ENCODE measurements at places on chromosomes 2 and 18. TPM values are rescaled to one million over a fixed set of nuclear protein-coding genes. Genes with fewer than 3 reads are reported as not detected.

DNA sequence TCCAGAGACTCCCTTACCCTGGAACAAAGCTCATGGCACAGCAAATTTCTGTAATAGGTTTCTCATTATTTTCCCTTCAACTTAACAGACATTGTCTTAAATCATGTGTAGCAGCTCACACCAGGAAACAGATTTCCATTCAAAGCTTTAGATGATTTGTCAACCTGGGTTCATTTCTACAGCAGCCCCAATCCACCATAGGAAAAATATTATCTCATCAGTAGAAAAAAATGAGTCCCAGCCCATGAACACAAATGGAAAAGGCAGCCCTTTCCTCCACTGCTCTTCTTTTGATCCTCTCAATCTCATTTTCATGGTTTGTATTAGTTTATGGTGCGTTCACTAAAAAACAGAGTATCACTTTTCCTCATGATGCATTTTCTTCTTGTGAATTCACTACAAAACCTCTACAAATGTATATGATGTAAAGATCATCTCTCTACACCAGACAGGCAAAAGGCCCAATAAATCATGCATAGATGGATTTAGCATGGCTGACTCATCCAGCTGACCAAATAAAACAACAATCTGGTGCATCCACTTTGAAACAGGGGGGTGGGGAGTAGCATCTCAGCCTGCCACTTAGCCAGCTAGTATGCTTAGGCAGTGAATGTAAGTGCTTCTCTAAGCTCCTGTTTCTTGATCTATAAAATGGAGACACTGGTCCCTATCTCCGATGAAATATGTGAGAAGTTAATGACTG lies 78.6 kb downstream of the SATB2 start:
- no peak for DNase-seq

DNA sequence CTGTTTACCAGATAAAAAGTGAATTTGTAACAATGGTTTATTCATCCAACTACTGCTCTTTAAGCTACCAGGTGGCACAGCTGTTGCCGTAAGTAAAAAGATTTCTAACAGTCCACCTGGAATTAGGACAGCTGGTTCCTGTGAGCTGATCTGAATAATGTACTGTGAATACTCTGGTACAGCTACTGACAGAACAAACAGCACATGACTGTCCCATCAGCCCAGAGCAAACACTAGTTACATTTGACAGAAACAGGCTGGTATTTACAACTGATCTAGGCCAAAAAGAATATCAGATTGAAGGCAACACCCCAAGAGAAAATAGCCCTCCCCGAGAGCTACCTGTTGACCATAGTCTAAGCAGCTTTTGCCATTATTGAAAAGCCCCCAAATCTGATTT lies 840.4 kb downstream of the CPS1 start:
- DNase-seq: no peak

GRCh38 chr2:212076456-212076855 lies 462.1 kb downstream of the ERBB4 start:
- DNase-seq: no peak

DNA sequence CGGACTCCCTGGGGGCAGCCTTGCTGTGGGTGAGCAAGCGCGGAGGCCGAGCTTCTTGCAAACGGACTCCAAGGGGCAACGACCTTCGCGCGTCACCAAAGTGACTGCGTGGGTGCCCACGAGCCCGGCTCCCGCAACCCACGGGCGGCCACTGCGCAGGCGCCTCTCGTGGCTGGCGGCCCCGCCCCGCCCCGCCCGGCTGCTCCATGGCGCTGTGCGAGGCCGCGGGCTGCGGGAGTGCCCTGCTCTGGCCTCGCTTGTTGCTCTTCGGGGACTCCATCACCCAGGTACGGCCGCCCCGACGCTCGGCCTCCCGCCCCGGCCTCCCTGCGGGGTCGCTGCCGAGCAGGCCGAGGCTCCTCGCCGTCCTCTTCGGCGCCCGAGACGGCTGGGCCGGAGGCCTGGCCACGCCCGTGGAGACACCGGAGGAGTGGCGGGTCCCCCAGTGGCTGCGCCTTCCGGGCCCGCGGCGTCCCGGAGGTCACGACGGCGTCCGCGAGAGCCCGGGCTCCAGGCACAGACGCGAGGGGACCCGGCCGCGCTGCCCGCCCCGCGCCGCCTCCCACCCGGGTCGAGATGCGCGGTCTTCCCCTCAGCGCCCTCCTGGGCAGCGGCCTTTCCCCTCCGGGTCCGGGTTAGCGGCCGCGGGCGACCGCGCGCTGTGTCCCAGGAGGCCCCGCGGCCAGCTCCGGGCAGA lies at the start of gene IAH1:
TSS of gene IAH1 (plus strand) at position 191 of the 697 bp plus-strand sequence. CDS start at position 207, 16 bp downstream.
- peak; percentile 54 for DNase-seq

GRCh38 chr2:156687715-156688114 lies 251.5 kb downstream of the GPD2 start:
- no peak for DNase-seq

The RFTN2 gene
- polyA plus RNA-seq: 2.1 TPM

The MOB1A gene
- polyA plus RNA-seq: 36.2 TPM

DNA sequence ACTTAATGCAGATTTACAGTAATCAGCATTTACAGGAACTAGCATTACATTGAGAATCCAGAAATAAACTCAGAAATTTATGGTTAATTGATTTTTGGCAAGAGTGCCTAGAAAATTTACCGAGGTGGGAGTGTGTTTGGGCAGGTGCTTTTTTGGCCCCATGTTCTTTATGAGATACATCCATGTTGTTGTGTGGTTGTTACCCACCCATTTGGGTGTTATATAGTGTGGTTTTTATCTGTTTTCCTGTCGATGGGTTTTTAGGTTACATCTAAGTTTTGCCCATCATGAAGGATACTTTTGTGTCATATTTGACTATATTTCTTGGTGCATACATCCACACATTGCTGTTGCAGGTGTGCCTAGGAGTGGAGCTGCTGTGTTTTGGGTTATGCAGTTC lies 82.0 kb downstream of the ATP9B start:
- DNase-seq: no peak

The NYAP2 gene
- not detected for polyA plus RNA-seq

GRCh38 chr2:15974565-15975260 lies 34.4 kb downstream of the MYCN start:
- DNase-seq: no peak

The TANC1 gene
- 2.8 TPM for polyA plus RNA-seq

GRCh38 chr2:239300871-239301735 lies 99.7 kb downstream of the HDAC4 start:
- no peak for DNase-seq

DNA sequence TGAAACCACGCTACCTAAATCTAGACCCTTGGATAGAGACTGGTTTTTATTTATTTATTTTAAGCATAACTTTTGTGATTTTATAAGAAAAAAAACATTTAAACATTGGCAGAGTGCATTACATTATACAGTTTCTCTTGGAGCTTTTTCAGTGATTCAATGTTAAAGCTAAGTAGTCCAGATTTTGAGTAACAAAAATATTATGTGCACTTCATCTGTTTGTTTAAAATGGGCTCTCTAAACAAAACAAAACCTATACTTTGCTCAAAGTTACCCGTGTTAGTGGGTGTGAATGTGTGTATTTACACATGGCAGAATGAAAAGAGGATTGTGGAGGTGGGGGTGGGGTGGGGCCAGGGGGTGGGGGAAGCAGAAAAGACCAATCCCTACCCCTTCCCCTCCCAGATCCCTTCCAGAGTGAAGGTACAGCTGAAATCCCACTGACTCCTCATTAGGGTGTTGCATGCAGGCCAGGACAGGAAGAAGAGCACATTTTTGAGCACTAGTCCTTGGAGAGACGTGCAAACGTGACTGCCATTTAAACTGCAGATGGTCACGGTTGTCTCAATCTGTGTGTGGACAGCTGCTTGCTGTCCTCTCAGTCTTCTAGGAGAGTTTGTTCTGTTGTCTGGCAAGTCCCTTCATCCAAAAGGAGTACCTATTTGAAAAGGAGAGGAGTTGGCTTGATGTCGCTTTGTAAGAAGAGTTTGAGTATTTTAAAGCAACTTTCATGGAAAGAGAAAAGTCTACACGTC lies 303.0 kb downstream of the ICOS start:
- DNase-seq: no peak

- DNase-seq: no peak
Observed at GRCh38 chr2:133589456-133589855, 21.2 kb upstream of the NCKAP5 start.

The TMEM163 gene
- polyA plus RNA-seq: 1.3 TPM

GRCh38 chr2:198483051-198483450 lies 678.7 kb downstream of the PLCL1 start:
- DNase-seq: no peak

The EVA1A gene
- 5.0 TPM for polyA plus RNA-seq

DNA sequence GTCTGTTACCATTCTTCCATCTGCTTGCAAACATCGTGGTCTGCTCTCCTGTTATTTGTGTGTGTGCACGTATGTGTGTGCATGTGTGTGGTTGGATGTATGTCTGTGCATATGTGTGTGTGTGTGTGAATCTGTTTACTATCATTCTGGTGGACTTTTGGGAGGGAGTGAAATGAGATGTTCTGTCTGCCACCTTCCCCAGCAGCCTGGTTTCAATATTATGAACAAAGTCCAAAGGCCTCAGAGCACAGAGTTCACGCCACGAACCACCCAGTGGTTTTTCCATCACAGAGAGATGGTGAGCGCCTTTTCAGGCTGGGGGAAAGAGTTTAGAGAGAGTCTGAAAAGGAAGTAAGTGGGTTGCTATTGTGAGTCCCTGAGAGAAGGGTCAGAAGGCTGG lies 67.1 kb upstream of the YWHAQ start:
- DNase-seq: no peak

GRCh38 chr2:142723236-142723635 lies 154.2 kb upstream of the KYNU start:
- no peak for DNase-seq

DNA sequence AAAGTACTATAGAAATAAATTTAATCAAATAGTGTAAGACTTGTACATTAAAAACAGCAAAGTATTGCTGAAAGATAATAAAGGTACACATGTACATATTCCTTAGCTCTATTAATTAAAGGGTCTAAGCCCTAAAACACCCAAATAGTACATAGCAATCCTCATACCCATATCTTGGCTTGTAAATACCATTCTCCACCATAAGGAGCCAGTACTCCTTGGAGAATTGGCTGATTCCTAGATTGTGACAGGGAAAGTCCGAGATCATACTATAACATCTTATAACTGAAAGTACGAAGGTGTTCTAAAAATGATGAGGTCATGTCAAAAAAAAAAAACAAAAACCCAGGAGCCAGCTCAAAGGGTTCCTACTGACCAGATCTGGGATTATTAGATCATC lies 614.6 kb downstream of the SUCLG1 start:
- peak; percentile 14 for DNase-seq

DNA sequence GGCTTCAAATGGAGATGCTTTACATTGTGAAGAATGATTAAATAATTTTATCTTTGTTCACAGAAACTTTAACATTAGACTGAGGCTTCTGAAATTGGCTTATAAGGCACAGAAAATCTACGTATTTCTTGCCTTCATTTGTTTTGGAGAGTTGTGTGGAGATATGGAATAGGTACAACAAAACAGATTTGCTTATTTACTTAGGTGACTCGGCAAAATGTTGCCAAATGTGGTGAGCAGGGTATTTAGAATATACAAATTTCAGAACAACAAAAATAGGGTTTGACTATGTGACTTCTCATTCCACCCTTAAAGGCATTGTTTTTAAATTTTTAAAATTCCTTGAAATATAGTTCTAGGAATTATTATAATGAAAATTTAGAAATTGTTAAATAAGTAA lies 134.2 kb downstream of the KCNJ3 start:
- DNase-seq: no peak

GRCh38 chr18:26555804-26556553 lies 7.6 kb upstream of the KCTD1 start:
- DNase-seq: no peak

The MRPL53 gene
- 65.1 TPM for polyA plus RNA-seq

- DNase-seq: peak; percentile 41
Observed at GRCh38 chr2:180058993-180059392, 51.9 kb upstream of the CWC22 start.

- no peak for DNase-seq
Observed at GRCh38 chr2:128502638-128503246, 184.1 kb upstream of the HS6ST1 start.

The STPG4 gene
- not detected for polyA plus RNA-seq

- no peak for DNase-seq
Observed at GRCh38 chr2:8860239-8860638, 22.8 kb upstream of the KIDINS220 start.

DNA sequence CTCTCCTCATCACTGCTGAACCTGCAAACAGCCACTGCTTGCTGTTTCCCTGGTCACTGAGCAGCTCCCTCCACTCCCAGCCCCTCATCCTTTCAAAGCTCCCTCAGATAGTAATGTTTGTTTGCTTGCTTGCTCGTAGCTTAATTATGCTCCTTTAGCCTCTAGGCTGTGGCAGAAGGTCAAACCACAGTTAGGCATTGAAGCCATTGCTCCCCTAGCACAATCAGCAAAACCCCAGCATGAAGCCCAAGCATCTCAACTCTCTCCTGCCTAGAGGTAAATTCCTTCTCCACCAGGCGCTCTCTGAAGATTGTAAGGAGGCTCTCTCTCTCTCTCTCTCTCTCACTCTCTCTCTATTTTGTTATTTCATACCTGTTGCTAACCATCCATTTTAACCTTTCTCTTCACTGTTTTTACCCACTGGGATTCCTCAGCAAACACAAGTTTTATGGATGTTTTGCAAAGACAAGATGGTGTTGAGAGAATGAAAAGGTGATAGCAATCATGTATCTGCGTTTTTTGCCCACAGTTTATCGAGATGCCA lies 135.9 kb upstream of the HNRNPA3 start:
- peak; percentile 30 for DNase-seq

The TMEM247 gene
- polyA plus RNA-seq: not detected

The CFC1 gene
- polyA plus RNA-seq: 0.28 TPM

The DSG1 gene
- not detected for polyA plus RNA-seq

GRCh38 chr2:62688771-62689170 lies 16.7 kb upstream of the EHBP1 start:
- DNase-seq: no peak
